EH (cell line): ENCODE measurements at places on chromosomes 4 and X.
A peak's percentile ranks its signal among the peaks of the same experiment; 100 is the strongest.

DNA sequence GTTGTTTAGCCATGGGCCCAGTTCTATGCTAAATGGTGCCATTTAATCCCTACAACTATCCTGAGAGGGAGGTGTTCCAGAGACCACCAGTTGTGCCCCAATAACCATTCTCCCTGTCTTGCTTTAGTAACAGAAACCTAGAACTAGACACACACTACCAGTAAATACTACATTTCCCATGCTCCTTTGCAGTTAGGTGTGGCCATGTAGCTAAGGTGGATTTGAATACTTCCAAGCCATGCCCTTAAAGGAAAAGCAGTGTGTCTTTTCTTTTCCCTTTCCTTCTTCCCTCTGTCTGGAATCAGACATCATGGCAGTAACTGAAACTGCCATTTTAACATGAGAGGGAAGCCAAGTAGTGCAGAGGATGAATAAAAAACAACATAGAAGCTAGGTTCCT is 90.9 kb upstream of the TMEM33 start:
- no peak for DNase-seq

GRCh38 chrX:53223955-53224859 is 800 bp downstream of the KDM5C start:
- DNase-seq, result peak; percentile 52

- no peak for DNase-seq
Observed at GRCh38 chrX:64427787-64428186, 32.5 kb upstream of the MTMR8 start.

- peak; percentile 21 for DNase-seq
Observed at GRCh38 chr4:80183250-80184052, 13.9 kb upstream of the PRDM8 start.

DNA sequence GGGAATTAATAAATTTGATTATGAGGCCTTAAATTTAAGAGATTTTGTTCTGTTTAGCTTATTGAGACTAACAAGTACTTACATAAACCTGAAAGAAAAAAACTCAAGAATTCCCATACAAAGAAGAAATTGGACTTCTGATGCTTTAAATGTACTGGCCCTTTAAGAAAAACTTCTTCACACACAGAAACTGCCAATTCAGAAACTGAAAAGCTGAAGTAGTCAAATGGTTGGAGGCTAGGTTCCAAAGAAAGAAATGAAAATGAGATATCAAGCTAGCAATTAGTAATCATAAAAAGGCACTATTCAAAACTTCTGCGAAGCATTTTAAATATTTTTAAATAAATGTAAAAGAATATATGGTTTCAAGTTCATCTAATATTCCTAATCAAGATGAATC is 151.3 kb downstream of the THOC2 start:
- no peak for DNase-seq

- DNase-seq, result no peak
Observed at GRCh38 chr4:188214861-188215260, 75.6 kb downstream of the TRIML1 start.
